ENCODE measurements at places on chromosomes 2 and 18. TPM values are rescaled to one million over a fixed set of nuclear protein-coding genes. Genes with fewer than 3 reads are reported as not detected.

The MGAT5 gene
- 31.0 TPM for total RNA-seq

The SKOR2 gene
- not detected for total RNA-seq

The MOGAT1 gene
- 0.24 TPM for total RNA-seq

The ZNF804A gene
- total RNA-seq, result 0.10 TPM

The REG3A gene
- total RNA-seq, result not detected

The LOXL3 gene
- 93.6 TPM for total RNA-seq

The COL5A2 gene
- total RNA-seq, result 175 TPM

The CYS1 gene
- 2.2 TPM for total RNA-seq

The PLEKHH2 gene
- 0.59 TPM for total RNA-seq

The SULT1C2 gene
- total RNA-seq, result not detected

The GCG gene
- total RNA-seq, result 0.39 TPM

The PUM2 gene
- 25.0 TPM for total RNA-seq

The DNAJC5G gene
- total RNA-seq, result not detected

The LRRTM4 gene
- 0.10 TPM for total RNA-seq

The TBR1 gene
- not detected for total RNA-seq

The ZBTB7C gene
- total RNA-seq, result 0.12 TPM

The ADAM23 gene
- not detected for total RNA-seq

The TIA1 gene
- total RNA-seq, result 116 TPM

The HEATR5B gene
- 13.6 TPM for total RNA-seq

The VSNL1 gene
- not detected for total RNA-seq

The R3HDM1 gene
- total RNA-seq, result 13.8 TPM

The SDC1 gene
- 28.8 TPM for total RNA-seq

The PKDCC gene
- 1.8 TPM for total RNA-seq

The PLCL1 gene
- total RNA-seq, result not detected

The NEU4 gene
- not detected for total RNA-seq

The CRYGB gene
- total RNA-seq, result not detected

The CYTIP gene
- 1.8 TPM for total RNA-seq

All from RPMI7951 (cell line).